ENCODE measurements at places on chromosomes 4 and X.

DNA sequence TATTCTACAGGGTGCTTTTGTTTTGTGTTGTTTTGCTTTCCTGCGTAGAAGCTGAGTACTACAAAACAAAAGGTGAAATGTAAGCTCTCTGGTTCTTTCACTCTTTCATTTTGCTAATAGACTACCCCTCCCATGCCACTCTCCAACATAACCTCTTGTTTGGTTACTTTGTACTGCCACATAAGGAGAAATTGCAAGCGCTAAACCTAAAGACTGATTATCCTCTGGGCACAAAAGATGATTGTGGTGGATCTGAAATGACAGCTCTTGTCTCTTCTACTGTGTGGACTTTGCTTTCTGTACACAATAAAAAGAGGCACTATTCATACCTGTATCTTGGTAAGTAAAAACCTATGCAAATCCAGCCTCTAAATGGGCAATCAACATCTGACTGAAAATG is 5.3 kb downstream of the MBNL3 start:
- DNase-seq, result no peak

DNA sequence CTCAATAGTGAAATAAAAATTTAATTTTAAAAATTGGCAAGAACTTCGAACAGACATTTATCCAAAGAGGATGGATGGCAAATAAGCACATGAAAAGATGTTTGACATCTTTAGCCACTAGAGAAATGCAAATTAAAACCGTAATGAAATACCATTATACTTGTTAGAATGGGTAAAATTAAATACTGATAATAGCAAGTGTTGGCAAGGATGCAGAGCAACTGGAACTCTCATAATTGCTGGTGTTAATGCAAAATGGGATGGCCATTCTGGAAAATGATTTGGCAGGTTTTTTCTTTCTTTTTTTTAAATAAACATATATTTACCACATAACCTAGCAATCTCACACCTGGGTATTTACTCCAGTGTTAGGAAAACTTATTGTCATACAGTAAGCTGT is 51.7 kb downstream of the HERC3 start:
- DNase-seq, result no peak

- DNase-seq, result no peak
Measured at GRCh38 chrX:39841604-39842003, 256.2 kb downstream of the BCOR start.

- no peak for DNase-seq
Measured at GRCh38 chrX:104430072-104430741, 135.8 kb upstream of the IL1RAPL2 start.

DNA sequence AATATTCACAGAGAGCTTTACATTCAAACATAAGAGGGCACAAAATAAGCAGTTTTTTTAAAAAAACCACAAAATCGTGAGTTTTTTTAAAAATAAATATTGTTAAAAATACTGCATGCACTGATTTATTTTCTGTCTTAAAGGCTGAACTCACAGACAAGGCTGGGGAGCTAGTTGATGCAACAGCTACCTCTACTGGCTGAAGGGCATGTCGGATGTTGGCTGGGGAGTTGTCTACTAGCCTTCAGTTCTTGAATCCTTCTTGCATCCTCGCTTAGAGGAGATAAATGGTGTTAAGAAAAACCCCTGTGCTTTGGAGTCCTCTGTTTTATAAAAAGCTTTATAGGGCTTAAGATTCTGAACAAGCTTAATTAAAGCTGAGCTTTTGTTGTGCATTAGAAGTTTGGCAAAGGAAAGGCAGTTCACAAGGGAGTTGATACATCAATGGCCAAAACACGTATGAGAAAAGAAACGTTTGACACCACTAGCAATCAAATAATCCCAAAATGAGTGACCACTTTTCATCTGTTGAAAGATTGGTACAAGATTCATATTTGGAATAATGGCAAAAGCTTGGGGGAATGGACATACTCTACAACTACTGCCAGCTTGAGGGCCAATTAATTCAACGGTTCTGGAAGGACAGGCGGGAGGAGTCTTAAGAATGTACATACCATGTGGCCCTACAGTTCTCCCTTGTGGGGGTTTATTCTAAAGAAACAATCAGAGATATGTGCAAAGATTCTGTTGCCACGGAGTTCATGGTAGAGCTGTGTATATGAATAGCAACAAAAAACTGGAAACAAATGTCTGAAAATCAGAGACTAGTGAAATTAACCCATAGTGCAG is 94.7 kb downstream of the SEL1L3 start:
- peak; percentile 62 for DNase-seq
